GM12892 (cell line): ENCODE measurements at places on chromosomes 5 and 9.

GRCh38 chr9:31839273-31839672, 545.2 kb upstream of the ACO1 start:
- no peak for DNase-seq

GRCh38 chr9:116491219-116491618, 195.9 kb upstream of the TRIM32 start:
- DNase-seq, result no peak

GRCh38 chr9:106892632-106893031, 29.7 kb downstream of the ZNF462 start:
- DNase-seq, result no peak

- no peak for DNase-seq
These were observed 127.3 kb upstream of the BOD1 start for GRCh38 chr5:173743641-173744343.

DNA sequence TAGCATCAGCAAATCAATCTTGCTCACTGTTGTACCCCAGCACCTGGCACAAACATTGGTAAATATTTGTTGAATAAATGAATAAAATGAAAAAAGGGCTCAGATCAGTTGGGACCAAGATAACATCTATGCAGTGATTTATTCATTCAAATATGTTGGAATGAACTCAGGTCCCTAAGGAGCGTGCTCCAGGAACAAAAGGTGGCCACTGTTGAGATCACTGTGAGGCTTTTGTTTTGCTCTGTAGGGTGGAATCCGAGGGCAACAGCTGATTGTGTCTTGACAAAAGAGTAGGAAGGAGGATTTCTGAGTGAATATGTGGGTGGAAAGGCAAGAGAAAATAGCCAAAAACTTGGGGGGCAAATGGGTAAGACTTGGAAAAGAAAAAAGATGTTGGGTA, 89.7 kb downstream of the PPP2R2B start:
- DNase-seq, result no peak

GRCh38 chr5:173888473-173889131, 453 bp downstream of the CPEB4 start:
- no peak for DNase-seq

- peak; percentile 27 for DNase-seq
These were observed 845 bp upstream of the NR4A3 start for GRCh38 chr9:99820685-99821395.

- DNase-seq, result no peak
These were observed 11.7 kb downstream of the BICD2 start for GRCh38 chr9:92752812-92753404.

- DNase-seq, result no peak
These were observed 581.0 kb upstream of the RORB start for GRCh38 chr9:73916016-73916673.
